ENCODE measurements at places on chromosomes 16 and 17. TPM values are rescaled to one million over a fixed set of nuclear protein-coding genes. Genes with fewer than 3 reads are reported as not detected.

SNAI3 gene
- total RNA-seq: not detected

SLC5A10 gene
- 0.36 TPM for total RNA-seq

CNTNAP4 gene
- total RNA-seq: not detected

FCSK gene
- 4.5 TPM for total RNA-seq

GP1BA gene
- total RNA-seq: not detected

HOXB6 gene
- 3.5 TPM for total RNA-seq

KRTAP9-4 gene
- not detected for total RNA-seq

NAGS gene
- total RNA-seq: 1.5 TPM

ASGR1 gene
- total RNA-seq: 1.4 TPM

GPRC5C gene
- 51.5 TPM for total RNA-seq

NACA2 gene
- total RNA-seq: not detected

CACNG5 gene
- total RNA-seq: not detected

ABCA9 gene
- not detected for total RNA-seq

WNK4 gene
- total RNA-seq: 1.1 TPM

ABCA3 gene
- 20.5 TPM for total RNA-seq

CBFA2T3 gene
- 0.43 TPM for total RNA-seq

PRSS33 gene
- total RNA-seq: not detected

HSD3B7 gene
- 14.2 TPM for total RNA-seq

CORO1A gene
- total RNA-seq: 4.1 TPM

ZNF646 gene
- total RNA-seq: 10.0 TPM

ZACN gene
- 0.18 TPM for total RNA-seq

QRICH2 gene
- 0.78 TPM for total RNA-seq

LRRC46 gene
- total RNA-seq: 3.0 TPM

ADORA2B gene
- 17.6 TPM for total RNA-seq

UNKL gene
- 32.5 TPM for total RNA-seq

CRYBA1 gene
- not detected for total RNA-seq

TBC1D3G gene
- total RNA-seq: not detected

ACAP1 gene
- total RNA-seq: 3.7 TPM

RUSF1 gene
- total RNA-seq: 40.2 TPM

P2RX5 gene
- 27.4 TPM for total RNA-seq

KRTAP1-1 gene
- not detected for total RNA-seq

MT1G gene
- not detected for total RNA-seq

NAGLU gene
- total RNA-seq: 44.5 TPM

HOXB8 gene
- 8.4 TPM for total RNA-seq

AIPL1 gene
- total RNA-seq: not detected

RFNG gene
- total RNA-seq: 23.9 TPM

ITGB4 gene
- 77.6 TPM for total RNA-seq

BCO1 gene
- 1.1 TPM for total RNA-seq

KREMEN2 gene
- 1.3 TPM for total RNA-seq

TTYH2 gene
- 1.9 TPM for total RNA-seq

ADAM11 gene
- 1.2 TPM for total RNA-seq
